Stimulated activated CD4-positive, alpha-beta T cell treated with anti-CD3 and anti-CD28 coated beads, Interleukin-1b, Interleukin-23, amount 100 ng/mL, for 1 hour (primary cell): ENCODE measurements at places on chromosomes 5 and 9.

DNA sequence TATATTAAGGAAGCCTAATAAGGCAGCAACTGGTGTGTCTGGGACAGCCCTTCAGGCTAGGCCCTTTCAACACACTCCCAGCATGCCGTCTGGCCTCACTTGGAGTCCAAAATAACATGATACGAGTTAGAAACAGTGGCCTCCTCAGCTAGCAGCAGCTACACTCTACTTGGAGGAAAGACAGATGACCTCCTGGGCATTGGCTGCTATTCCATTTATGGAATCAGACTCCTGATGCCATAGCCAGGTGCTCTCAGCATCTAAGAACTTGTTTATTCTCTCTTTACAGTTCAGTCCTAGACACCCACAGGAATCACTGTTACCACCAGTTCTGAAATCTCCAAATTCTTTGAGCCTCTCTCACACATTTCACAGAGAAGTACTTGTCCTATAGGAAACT, 31.8 kb downstream of the RUSC2 start:
- no peak for DNase-seq

GRCh38 chr5:33367416-33367815, 73.3 kb upstream of the TARS1 start:
- no peak for DNase-seq

DNA sequence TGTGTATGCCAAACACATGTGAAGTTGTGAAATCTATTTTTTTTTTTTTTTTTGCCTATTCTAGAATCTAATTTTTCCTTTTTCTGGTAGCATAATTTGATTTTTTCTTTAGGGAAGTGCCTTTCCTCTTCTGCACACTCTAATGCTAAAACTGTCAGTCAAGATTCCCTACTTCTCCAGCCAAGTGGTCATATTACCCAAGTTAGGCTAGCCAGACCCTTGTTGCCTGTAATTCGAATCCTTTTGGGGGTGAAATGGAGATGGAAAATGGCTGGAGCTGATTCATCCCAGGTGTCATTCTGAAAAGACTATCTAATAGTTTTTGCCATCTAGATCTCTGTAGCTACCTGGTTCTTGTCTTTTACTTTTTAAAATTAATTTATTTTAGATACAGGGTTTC, 24.8 kb upstream of the UBAP1 start:
- no peak for DNase-seq

- no peak for DNase-seq
Observed at GRCh38 chr5:3268760-3269330, 326.8 kb upstream of the IRX1 start.

GRCh38 chr9:2599896-2600295, 21.7 kb upstream of the VLDLR start:
- DNase-seq: no peak

DNA sequence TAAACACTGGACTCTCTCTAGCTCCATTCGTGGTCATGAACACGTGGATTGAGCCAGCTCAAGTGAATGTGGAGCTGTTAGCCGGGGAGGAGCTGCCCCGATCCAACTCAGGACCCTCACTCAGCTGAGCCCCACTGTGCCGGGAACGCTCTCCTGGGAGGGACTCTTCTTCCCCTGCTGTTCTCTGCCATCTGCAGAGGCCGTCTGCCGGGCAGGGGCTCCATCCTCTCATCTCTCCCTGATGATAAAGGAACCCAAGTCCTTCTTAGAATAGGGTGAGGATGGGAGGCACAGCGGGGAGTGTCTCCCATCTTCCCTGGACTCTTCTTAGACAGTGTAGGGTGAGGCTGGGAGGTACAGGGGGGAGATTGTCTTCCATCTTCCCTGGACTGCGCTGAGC, 120.5 kb upstream of the IRX4 start:
- no peak for DNase-seq

- DNase-seq: no peak
Observed at GRCh38 chr5:170865622-170866021, 3.8 kb downstream of the RANBP17 start.

DNA sequence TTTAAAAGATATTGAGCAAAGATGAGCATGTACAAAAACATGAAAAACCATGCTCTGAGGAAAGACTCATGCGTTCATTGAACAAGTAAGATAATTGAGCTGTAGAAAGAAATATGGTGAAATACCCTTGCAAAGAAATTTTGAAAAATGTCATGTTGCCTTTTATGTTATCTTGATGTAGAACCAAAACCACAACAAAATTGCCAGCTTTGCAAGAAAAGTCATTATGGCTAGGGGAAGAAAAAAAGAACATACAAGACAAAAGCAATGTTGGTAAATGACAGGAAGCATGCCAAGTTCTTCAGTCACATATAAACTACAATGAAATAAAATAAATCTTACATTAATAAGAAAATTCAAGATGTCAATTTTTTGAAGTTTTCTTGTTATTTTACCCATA, 368.0 kb downstream of the IRX1 start:
- DNase-seq: no peak

- no peak for DNase-seq
Observed at GRCh38 chr5:82044010-82044409, 72.2 kb downstream of the ATG10 start.

DNA sequence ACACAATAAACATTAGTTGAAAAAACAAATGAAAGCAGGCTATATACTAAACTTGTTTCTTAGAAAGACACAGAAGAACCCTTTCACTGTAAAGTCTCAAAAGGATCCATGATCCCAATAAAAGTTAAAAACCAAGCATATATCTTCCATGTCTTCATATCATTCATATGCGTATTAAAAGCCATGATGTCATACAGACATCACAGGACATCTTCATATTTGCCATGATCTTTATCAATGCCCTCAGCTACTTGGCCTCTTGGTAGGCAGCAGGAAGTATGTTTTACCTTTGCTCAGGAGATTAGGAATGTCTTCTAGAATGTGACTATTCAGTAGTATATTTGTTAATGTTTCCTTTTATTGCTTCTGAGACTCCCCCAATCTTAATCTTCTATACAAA, 16.8 kb downstream of the AP3B1 start:
- DNase-seq: no peak

DNA sequence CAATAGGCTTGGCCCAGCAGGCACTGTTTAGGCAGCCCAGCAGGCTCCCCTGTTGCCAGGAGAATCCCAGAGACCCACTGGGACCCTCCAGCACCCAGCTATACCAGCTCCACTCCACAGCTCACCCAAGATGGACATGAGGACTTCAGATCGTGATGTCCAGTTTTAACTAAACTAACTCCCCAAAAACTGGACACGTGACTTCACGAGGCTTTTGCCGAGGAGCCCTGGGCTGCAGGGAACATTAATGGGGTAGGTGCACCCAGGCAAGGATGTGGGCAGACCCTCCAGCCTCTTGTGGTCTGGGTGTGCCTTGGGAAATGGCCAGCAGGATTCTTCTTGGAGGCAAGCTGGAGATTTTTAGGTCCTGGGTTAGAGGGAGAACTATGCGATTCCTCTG, 8.9 kb upstream of the NKD2 start:
- no peak for DNase-seq

GRCh38 chr5:891117-891836, 1.3 kb downstream of the BRD9 start:
- no peak for DNase-seq

GRCh38 chr5:67774267-67774552, 441.3 kb upstream of the PIK3R1 start:
- no peak for DNase-seq

DNA sequence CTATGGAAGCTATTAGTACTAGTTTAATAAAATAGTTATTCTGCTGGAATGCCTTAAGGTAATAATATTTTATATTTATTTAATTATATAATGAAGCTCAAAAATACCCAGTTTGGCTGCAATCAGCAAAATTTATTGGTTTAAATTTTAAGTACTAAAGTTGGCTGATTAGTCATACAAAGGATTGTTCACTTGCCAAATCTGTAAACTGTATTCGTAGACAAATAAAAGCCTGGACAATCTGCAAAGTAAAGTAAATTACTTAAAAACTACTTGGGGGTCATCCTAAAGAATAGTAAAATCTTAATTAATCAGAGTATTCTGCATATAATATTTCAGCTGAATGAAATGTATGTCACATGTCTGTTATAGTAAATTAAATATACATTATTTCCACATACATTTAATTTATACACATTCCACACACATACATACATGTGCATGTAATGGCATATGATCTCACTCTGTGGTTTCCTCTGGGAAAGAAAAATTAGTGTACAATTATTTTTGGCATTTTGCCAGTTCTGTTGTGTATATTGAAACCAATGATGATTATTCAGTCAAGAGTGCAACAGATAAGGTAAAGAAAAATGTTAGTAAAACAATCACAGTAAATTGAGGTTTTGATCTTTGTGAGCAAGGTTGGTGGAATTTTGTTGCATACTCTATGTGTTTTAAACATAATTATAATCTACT, 455.9 kb downstream of the CDH9 start:
- DNase-seq: no peak

- DNase-seq: no peak
Observed at GRCh38 chr5:53091289-53091688, 18.3 kb downstream of the MOCS2 start.

DNA sequence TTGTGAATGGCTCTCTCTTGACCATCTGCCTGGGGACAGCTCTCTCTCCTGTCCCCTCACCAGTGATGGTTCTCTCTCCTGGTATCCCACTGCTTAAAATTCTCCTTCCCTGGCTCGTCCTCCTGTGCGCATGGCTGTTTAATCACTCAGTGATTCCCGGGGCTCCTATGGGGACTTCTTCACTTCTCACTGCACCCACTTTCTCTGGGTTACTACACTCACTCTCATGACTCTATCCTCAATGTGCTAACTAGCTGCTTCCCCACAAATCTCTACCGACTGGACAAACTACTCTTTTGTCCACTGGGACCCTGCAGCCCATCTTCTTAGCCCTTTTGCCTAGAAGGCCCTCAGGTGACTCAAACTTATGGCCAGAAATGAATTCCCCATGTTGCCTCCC, 89.1 kb upstream of the TBC1D2 start:
- no peak for DNase-seq

- DNase-seq: no peak
Observed at GRCh38 chr9:124248066-124248465, 9.7 kb upstream of the NEK6 start.

DNA sequence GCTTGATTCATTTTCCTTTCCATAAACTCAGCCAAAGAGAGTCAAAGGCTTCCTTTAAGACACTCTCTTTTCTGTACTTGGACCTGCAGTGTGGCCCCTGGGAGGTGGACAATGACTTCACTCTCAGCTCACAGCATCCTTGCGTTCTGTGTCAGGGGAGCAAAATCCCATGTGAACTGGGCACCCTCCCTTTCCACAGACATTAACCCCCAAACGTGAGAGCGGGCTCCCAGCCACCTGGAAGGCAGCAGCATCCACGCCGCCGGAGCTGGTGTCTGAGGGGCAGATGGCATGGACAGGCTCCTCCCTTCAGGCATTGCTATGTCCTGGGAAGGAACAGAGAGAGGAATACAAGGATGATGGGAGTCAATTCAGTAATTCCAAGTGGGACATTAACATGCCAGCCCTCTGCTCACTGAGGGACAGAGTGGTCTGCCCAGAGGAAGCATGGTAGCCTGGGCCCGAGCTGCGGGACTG, 39.5 kb downstream of the TRIP13 start:
- no peak for DNase-seq

GRCh38 chr5:169697976-169698375, 60.9 kb downstream of the DOCK2 start:
- no peak for DNase-seq
